ENCODE measurements at places on chromosomes 7 and 10.
A peak's percentile ranks its signal among the peaks of the same experiment; 100 is the strongest.

- DNase-seq = no peak
Observed at GRCh38 chr7:18597754-18598153, 102.2 kb downstream of the HDAC9 start.

DNA sequence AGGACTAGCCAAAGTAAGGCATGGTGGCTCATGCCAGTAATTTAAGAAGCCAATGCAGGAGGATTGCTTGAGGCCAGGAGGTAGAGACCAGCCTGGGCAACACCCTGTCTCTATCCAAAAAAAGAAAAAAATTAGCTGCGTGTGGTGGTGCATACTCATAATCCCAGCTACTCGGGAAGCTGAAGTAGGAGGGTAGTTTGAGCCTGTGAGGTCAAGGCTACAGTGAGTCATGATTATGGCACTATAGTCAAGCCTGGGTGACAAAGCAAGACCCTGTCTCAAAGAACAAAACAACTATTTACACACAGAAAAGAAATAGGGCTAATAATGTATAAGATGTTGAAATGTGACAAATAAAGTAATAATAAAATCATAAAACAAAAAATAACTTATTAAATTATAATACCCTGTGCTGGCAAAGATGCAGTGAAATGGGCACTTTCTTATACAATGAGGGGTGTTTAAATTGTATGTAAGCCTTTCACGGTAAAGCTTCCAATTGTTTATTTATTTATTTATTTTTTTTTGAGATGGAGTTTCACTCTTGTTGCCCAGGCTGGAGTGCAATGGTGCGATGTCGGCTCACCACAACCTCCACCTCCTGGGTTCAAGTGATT is 175.2 kb downstream of the TPST1 start:
- no peak for DNase-seq

GRCh38 chr10:48598243-48598935 is 6.5 kb downstream of the ARHGAP22 start:
- DNase-seq = no peak

DNA sequence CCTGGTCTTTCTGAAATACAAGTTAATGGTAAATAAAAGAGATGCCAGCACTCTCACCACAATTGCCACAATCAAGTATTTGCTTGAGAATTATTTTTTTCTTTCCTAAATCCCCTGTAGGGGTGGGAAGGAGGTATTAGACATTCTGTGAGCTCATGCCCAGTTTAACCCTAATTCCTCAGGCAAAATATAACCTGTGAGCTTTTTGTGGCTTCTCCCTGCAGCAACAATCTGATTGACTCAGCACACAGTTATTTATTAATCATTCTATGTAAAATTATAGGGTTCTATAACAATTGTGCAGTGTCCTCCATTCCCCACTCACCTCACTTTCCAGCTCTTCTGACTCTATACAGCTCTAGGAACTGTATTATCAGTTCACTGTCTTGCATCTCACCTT is 66.3 kb downstream of the GLI3 start:
- peak; percentile 55 for DNase-seq

- DNase-seq = no peak
Observed at GRCh38 chr7:68629-69028, 123.7 kb upstream of the FAM20C start.

DNA sequence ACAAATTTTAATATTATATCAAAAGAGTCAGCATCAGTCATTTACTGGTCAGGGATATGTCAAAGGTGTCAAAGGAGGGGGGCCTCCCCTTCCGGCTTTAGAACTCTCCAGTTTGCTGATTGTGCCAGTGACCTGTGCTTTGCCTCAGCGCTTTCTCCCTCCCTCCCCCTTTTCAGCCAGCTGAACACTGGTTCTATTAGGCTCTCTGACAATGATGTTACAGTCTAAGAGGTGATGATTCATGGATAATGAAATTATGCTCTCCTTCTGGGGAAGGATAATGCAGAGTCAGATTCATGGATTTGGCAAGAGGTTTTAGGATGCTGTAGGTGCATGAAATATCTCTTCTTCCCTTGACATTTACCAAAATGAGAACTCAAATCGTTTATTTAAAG is 6.1 kb downstream of the LRRTM3 start:
- DNase-seq = no peak
